NCI-H187 treated with DMSO at 0.1 percent for 48 hours (cell line): ENCODE measurements at places on chromosomes 1 and 21.

DNA sequence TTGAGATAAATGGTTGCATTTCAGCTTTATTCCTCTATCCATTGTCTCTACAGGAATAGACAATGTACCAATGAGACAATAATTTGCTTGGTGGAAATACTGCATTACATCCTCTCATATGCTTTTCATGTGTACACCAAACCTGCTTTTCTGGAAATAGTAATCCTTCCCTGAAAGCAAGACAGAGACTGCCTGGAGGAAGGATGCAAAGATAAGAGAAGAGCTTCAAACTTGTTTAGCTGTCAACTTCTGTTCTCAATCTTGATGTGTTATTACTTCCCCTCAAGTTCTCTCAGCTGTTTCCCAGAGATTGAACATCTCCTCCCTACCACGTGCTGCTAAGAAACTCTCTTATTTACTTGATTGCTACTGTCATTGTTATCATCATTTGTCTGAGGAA, 1125.4 kb upstream of the TMPRSS15 start:
- no peak for DNase-seq

- no peak for DNase-seq
These were observed 61.6 kb upstream of the HMGB4 start for GRCh38 chr1:33802268-33802667.

- no peak for DNase-seq
These were observed 20.6 kb downstream of the CSF1 start for GRCh38 chr1:109931189-109931731.

GRCh38 chr1:56754708-56755479, 64.3 kb downstream of the FYB2 start:
- DNase-seq, result no peak

DNA sequence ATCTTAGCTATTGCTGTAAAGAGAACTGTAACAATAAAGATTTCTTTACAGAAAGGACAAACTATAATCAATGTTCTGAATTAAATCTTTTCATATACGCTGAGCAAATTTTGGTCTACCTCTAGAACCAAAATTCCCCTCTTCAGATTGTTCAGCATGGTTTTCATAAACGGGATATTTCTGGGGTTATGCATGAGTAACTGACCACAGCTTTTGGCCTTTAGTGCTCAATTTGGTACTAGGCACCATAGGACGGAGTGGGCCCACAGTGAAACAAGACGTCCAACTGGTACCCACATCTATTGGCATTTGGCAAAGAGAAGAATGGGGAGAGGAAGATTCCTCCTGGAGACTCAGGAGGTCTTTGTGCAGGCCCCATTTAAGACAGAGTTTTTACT, 184.5 kb downstream of the TGFBR3 start:
- no peak for DNase-seq

GRCh38 chr1:94648225-94649007, 106.9 kb upstream of the F3 start:
- no peak for DNase-seq

- DNase-seq, result no peak
These were observed 48.2 kb upstream of the IRF2BP2 start for GRCh38 chr1:234658138-234658537.

- DNase-seq, result no peak
These were observed 488.0 kb upstream of the B3GALT2 start for GRCh38 chr1:193674292-193674944.

DNA sequence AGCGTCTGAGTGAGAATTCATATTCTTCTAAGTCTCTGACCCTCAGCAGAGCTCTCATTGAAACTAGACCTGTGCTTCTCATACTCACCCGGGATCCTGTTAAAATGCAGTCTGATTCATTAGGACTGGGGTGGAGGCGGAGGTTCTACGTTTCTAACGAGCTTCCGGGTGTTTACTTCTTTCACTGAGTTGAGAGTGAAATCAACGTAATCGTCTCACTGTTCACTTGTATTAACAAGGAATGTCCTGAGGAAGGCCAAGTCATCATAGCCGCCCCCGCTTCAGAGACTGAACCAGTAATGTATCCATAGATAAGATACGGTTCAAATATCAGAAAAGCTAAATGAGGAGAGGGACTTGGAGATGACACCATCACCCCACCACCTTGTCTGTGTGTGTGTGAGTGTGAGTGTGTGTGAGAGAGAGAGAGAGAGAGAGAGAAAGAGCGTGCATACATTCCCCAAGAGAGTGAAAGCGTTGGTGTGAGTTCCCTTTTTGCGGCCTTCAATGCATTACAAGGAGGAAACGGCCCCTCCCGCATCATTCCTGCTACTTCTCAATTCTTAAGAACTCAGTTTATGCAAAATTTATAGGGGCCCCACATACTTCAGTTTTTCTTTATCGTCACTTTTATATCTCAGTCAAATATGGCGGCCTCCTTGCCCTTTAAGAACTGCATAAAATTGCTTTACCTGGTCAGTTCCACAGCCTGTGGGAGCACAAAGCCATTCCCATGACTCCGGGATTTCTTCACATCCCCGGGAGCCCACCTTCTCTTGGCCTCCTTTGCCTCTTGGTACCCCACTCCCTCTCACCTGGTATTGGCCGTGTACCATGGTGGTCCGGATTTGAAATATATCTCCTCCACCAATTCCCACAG, 19.8 kb downstream of the KMO start:
- DNase-seq, result no peak

DNA sequence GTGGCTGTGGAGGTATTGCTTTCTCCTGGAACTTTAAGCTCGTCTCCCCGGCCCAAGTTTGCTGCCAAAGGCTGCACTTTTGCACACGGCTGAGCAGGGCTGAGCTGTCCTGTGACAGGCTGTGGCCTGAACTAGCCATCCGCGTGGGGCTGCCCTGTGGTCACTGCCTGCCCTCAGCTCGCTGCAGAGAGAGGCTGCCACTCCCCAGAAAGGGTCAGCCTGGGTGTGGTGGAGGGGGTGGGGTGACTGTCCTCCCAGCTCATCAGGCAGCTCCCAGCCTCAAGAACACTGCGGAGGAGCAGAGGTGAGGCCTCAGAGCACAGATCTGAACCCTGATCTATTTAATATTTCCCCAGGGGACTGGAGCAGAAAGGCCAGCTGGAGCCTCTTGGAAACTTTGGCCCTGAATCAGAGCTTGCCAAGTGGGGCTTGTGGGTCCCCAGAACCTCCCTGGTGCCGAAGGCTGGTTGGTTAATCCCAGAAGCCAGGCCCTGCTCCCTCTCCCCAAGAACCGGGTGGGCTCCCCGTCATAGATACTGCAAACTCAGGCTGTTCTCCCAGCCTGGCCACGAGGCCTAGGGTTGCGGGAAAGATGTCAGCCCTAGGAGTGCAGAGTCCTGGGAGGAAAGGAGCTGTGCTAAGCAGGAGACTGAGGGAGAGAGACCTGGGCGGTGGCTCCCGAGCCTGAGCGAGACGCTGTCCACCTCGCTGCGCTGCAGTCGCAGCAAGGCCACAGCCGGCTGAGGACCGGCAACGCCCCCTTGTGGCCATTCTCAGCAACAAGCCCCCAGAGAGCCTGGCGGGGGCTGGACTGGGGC, 125.1 kb upstream of the IPO9 start:
- no peak for DNase-seq

- DNase-seq, result no peak
These were observed 13.2 kb upstream of the EXO5 start for GRCh38 chr1:40495315-40495903.

DNA sequence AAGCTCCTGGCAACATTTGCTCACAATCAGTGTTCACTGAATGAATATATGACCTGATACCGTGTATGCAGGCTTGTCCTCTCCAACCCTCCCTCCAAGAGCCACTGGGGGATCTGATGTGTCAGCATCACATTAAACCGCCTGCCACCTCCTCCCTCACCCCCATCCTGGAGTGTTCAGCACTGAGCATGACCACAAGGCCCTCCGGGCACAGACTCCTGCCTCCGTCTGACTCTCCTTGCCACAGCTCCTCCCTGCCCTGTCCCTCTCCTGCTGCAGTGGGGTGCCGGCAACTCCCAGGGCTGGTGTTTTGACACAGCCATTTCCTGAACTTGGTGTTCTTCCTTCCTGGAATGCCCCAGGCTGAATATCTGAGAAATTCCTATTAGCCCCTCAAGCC, 136.7 kb downstream of the FCRL5 start:
- no peak for DNase-seq

- DNase-seq, result no peak
These were observed 156.5 kb upstream of the UBE2U start for GRCh38 chr1:64046891-64047290.

DNA sequence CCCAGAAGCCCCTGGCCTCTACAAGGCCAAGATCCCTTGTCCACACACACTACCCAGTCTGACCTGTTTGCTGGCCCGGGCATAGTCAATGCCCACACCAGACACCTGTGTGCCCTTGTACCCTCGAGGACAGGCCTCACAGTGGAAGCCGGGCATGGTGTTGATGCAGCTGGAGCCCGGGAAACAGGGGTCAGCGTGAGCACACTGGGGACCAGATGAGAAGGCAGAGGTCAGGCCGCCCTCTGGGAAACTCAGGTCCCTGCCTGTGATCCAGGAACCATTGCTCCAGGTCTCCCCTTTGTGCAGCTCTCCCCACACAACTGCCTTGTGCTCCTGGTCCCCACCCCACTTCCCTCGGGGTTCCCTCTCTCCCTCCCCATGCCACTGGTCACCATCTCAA, 5.5 kb downstream of the THBS3 start:
- no peak for DNase-seq

GRCh38 chr1:20584890-20585289, 4.0 kb upstream of the CDA start:
- no peak for DNase-seq

GRCh38 chr21:45074048-45074817, at the start of gene ADARB1:
TSS of gene ADARB1 (plus strand) at chr21:45074580. CDS start at chr21:45171657, 97,077 bp downstream.
- no peak for DNase-seq

GRCh38 chr1:243927381-243927780, 77.3 kb upstream of the AKT3 start:
- DNase-seq, result no peak

- no peak for DNase-seq
These were observed 75.6 kb downstream of the MTR start for GRCh38 chr1:236870721-236871120.

GRCh38 chr1:2555634-2556276, 416 bp upstream of the TNFRSF14 start:
- no peak for DNase-seq
